Esophagus mucosa (tissue), 1 donor: ENCODE measurements at places on chromosomes 11 and 22. TPM values are rescaled to one million over a fixed set of nuclear protein-coding genes. Genes with fewer than 3 reads are reported as not detected.

Gene FBLN1
- total RNA-seq = 39.5 TPM

Gene HMGXB4
- 13.1 TPM for total RNA-seq

Gene A4GALT
- total RNA-seq = 14.3 TPM

Gene GVQW3
- total RNA-seq = 0.36 TPM

Gene SULT4A1
- total RNA-seq = not detected

Gene C22orf15
- total RNA-seq = not detected

Gene TREH
- 0.68 TPM for total RNA-seq

Gene ANKK1
- total RNA-seq = 0.72 TPM

Gene SMIM35
- total RNA-seq = not detected

Gene ALX4
- not detected for total RNA-seq

Gene OR5B21
- total RNA-seq = not detected

Gene DDI1
- not detected for total RNA-seq

Gene C11orf97
- not detected for total RNA-seq

Gene CACNA1I
- 0.08 TPM for total RNA-seq

Gene CASP1
- 58.8 TPM for total RNA-seq

Gene RAG2
- not detected for total RNA-seq

Gene NRGN
- 1.1 TPM for total RNA-seq

Gene PKDREJ
- total RNA-seq = 0.04 TPM

Gene KREMEN1
- total RNA-seq = 72.9 TPM

Gene FAM111A
- total RNA-seq = 7.5 TPM

Gene SCARF2
- total RNA-seq = 0.48 TPM

Gene ACR
- total RNA-seq = 0.40 TPM

Gene ACRV1
- not detected for total RNA-seq

Gene KCNK4
- not detected for total RNA-seq

Gene SMTNL1
- total RNA-seq = not detected

Gene SLN
- total RNA-seq = 0.52 TPM

Gene GLB1L2
- 2.2 TPM for total RNA-seq

Gene GLYAT
- not detected for total RNA-seq

Gene POLD3
- 13.5 TPM for total RNA-seq

Gene PPARA
- total RNA-seq = 12.9 TPM

Gene ZP1
- not detected for total RNA-seq

Gene KRTAP5-1
- total RNA-seq = not detected

Gene DCHS1
- total RNA-seq = 1.4 TPM

Gene PHLDB1
- total RNA-seq = 9.3 TPM
